Stimulated activated CD4-positive, alpha-beta T cell treated with anti-CD3 and anti-CD28 coated beads, Interleukin-1b, Interleukin-23, amount 100 ng/mL, for 24 hours (primary cell): ENCODE measurements at places on chromosomes 11 and 22.

DNA sequence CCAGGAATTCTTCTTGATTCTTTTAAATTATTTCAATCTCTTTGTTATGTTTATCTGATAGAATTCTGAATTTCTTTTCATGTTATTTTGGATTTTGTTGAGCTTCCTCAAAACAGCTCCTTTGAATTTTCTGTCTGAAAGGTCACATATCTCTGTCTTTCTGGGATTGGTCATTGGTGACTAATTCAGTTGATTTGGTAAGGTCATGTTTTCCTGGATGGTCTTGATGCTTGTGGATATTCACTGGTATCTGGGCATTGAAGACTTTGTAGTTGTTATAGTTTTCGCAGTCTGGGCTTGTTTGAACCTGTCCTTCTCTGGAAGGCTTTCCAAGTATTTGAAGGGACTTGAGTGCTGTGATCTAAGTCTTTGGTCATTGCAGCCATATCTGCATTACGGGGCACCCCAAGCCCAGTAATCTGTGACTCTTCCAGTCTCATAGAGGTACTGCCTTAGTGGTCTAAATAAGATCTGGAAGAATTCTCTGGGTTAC, 18.9 kb upstream of the INSC start:
- no peak for DNase-seq

- no peak for DNase-seq
Measured at GRCh38 chr11:64870176-64870892, 8.1 kb downstream of the EHD1 start.

DNA sequence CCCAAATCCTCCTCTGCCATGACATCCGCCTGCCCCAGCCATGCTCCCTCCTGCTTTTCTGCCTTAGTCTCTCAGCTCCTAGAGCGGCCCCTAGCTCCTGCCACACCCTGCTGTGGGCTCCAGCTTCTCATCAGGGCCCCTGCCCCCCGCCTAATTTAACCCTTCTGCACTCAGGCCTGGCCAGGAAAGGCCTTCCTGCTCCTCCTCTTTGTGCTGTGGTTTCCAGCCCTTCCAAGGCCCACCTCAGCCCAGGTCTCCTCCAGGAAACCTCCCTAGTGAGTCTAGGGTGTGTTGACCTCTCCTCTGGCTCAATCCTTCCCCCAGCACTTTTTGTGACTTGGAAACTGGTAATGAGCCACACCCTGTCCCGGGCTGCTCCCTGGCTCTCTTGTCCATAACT, 11.3 kb downstream of the PTPN5 start:
- no peak for DNase-seq

DNA sequence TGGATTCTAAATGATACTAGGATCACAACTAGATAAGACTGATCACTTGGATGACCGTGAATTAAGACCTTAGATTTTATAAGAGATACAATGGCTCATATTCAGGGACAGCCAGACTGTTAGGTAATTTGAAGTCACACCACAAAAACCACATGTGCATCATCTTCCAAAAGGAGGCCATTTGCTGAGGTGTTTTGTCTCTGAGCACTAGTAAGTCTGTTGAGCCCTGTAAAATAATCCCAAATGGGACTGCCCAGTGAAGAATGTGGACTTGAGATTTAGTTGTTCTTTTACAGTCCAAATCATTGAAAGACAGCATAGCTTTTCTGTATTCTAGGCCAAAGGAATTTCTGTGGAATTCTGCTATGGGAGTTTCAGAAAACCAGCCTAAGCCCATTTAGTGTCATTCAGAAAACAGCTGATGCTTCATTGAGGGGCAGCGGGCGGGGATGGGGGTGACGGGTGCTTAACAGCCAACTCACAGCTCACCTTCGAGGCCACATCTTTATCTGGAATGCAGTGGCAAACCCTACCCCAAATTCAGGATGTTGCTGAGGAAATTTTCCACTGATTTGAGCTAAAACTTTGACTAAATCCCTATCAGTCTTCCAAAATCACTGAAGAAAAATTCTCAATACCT, 80.1 kb upstream of the BIRC3 start:
- DNase-seq, result no peak

GRCh38 chr11:67284811-67285540, 4.1 kb upstream of the ANKRD13D start:
- no peak for DNase-seq

DNA sequence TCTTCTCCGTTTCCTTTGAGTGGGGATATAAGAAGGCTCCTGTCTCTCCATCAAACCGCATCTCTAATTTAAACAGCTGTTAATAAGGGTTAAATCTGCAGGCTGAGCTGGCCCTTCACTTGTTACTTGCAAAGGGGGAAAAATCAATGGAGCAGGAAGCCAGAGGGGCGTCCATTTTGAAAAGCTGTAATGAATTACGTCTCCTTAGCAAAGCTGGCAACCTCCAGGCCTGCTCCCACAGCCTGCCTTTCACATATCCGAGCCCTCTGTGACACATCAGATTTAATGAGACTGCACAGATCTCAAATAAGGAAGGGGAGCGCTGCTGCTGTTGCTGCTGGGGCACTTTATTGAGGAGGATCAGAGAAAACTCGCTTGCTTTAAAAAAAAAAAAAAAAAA, 320.8 kb downstream of the BLID start:
- DNase-seq, result no peak

- DNase-seq, result no peak
Measured at GRCh38 chr11:17275400-17276235, 921 bp upstream of the NUCB2 start.

DNA sequence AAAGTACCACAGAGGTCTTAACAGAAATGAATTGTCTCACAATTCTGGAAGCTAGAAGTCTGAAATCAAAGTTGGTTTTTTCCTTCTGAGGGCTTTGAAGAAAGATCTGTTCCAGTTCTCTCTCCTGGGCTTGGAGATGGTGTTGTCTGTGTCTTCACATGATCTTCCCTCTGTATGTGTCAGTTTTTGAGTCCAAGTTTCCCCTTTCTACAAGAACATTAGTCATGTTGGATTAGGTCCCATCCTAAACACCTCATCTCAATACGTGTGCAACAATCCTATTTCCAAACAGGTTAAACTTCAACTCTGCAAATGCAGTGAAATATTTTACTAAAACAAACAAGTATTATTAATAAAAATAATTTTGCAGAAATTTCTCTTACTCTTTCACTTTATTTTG, 3.1 kb upstream of the PTS start:
- no peak for DNase-seq

GRCh38 chr22:47401592-47401898, 639.1 kb downstream of the TBC1D22A start:
- DNase-seq, result no peak

DNA sequence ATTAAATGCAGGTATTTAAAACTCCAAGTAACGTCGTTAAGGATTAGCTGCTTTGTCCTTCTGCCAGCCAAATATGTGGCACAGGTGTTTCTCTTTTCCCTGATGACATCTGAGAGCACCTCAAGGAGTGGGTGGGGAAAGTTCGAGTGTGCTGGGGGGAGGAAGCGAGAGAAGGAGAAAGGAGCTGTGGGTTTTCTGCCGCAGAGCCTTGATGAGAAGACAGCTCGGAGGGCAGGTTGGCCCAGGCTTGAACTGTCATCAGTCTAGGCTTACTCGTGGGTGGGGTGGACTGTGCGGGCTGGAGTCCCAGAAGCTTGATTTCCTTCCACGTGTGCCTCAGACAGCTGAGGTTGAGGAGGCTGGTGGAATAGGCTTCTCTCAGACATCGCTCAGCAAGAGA, 15.2 kb upstream of the SORL1-AS1 start:
- DNase-seq, result peak; percentile 69

- no peak for DNase-seq
Measured at GRCh38 chr11:45726493-45727054, 61.2 kb upstream of the CHST1 start.

GRCh38 chr11:2588809-2589537, 110.8 kb downstream of the KCNQ1OT1 start:
- DNase-seq, result no peak

DNA sequence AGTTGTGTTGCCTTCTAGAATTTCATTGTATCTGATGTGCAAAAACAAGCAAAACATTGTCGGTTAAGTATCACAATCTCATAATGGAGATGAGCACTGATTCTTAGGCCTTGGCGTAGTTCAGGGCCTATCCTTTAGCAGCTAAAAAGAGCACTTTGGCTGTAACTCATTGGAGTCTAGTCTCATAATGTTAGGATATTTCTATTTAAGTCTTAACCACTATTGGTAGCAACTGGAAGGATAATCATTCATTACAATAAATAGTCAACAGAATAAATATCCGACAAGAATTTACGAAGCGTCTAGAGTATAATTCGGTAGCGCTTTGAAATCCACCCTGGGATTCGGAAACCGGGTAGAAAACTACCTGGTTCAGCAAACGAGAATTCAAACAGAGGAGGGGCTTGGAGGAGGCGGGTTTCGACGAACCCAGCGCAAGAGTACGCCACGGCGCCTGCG, 461 bp upstream of the EED start:
- peak; percentile 82 for DNase-seq

GRCh38 chr11:63951779-63952536, 13.2 kb downstream of the NAA40 start:
- no peak for DNase-seq

GRCh38 chr22:44660051-44660830, 41.8 kb upstream of the PRR5 start:
- DNase-seq, result no peak

- no peak for DNase-seq
Measured at GRCh38 chr11:60966890-60967289, 4.6 kb upstream of the CD6 start.

- no peak for DNase-seq
Measured at GRCh38 chr11:123594188-123594901, 60.1 kb downstream of the SCN3B start.

DNA sequence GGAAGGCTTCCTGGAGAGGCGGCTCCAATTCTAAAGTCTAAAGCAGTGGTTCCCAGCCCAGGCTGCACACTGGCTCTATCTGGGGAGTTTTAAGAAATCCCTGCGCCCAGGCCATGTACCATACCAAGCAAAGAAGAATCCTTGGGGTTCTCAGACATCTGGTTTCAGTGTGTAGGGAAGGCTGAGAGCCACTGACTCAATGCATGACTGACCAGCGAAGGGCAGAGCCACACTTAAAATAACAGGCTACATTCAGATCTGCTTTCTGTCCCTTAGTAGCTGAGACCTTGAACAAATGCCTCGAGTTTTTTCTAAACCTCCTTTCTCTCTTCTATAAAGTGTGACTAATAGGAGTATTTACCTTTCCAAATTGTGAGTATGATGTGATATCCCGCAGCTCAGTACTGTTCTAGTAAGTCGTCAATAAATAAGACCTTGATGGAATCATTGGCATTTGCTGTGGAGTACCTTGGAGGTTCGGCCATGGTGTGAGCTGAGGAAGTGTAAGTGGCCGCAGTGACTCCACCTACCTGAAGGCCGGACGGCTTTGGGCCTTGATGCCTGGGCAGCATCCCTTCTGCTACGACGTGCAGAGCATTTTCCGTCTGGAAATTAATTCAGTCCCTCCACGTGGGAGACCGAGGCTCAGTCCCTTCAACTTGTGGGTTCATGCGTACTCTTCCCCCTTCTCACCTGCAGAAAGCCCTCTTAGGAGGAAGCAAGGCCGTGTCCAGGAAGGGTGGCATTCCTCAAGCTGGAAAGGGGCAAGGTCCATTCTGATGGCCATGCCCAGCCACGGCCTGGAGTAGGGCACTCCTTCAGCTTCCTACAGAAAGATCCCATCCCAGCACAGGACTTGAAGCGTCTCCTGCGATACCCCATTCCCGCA, 25.1 kb downstream of the GLB1L2 start:
- no peak for DNase-seq

DNA sequence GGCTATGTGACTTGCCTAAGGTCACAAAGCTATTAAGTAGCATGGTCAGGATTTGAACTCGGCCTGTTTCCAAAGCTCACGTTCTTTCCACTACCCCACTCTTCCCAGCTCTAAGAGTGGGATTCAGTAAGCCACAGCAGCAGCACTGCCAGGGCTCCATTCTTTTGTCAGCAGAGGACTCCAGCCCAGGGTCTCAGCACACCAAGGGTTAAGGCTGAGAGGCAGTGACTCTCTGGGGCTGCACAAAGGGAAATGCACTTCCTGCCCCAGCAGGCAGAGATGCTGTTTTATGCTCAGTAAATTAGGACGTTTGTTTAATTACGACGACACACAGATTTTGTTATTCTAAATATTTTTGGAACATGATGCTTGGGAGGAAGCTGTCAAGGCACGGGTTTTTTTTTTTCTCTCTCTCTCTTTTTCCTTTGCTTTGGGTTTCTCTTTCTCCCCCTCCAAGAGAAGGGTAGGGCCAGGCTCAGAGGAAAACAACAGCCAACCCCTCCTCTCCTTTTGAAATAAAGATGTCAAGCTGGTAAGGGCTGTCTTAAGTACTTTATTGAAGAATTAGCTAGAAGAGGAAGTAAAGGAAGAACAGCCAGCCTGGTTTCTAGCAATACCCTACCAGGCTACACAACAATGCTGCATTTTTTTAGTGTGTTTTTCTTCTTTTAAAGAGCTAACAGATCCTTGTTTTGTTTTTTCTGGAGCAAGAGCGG, 2.8 kb downstream of the MYH9 start:
- DNase-seq, result no peak

DNA sequence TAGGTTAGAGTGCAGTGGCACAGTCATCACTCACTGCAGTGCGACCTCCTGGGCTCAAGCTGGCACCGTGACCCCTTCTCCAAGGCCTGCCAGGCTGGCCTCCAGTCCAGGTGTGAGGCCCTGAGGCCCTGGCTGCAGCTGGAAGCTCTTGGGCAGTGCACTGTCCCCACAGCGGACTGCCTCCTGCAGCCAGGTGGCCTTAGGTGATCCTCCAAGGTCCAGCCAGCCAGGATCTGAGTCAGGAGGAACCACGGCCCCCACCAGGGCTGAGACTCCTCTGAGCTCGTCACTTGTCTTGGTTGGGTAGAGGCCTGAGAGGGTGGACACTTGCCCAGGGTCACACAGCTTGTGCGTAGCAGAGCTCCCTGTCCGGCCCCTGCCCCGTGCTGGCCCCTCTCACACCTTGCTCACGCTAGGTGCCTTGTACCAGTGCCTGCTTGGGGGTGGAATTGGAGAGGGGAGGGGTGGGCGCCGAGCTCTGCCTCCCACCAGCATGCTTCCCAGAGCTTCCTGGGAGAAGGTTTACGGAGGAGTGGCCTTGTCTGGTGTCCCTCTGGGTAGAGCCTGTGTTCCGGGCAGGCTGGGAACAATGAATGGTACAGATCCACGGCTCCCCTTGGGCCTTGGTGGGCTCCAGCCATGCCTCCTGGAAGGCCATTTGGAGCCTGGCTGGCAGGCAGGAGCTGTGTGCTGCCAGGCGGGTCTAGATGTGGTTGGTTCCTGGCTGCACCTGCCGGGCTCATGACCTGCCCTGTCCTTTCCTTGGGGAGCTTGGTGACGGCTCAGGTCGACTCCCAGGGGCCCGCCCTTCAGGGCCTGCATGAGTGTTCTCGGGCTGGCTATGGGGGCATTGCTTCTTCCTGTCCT, 20.6 kb downstream of the KCNQ1 start:
- DNase-seq, result no peak
